ENCODE measurements at places on chromosomes 16 and 17.

- DNase-seq: no peak
Measured at GRCh38 chr17:17151962-17152361, 54.2 kb downstream of the PLD6 start.

DNA sequence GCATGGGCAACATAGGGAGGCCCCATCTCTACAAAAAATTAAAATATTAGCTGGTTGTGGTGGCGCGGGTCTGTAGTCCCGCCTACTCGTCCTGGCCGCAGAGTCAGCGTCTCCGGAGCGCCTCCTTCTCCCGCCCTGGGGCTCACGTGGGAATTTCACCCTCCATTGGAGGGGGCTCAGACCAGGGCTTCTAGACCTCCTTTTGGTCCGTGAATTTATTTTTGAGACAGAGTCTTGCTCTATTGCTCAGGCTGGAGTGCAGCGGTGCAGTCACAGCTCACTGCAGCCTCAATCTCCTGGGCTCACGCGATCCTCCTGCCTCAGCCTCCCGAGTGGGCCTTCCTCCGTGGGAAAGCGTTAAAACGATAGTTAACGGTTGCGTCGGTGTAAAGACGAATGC, 394 bp upstream of the NME4 start:
- peak; percentile 76 for DNase-seq

GRCh38 chr17:862582-862981, 80.4 kb downstream of the MRM3 start:
- no peak for DNase-seq

DNA sequence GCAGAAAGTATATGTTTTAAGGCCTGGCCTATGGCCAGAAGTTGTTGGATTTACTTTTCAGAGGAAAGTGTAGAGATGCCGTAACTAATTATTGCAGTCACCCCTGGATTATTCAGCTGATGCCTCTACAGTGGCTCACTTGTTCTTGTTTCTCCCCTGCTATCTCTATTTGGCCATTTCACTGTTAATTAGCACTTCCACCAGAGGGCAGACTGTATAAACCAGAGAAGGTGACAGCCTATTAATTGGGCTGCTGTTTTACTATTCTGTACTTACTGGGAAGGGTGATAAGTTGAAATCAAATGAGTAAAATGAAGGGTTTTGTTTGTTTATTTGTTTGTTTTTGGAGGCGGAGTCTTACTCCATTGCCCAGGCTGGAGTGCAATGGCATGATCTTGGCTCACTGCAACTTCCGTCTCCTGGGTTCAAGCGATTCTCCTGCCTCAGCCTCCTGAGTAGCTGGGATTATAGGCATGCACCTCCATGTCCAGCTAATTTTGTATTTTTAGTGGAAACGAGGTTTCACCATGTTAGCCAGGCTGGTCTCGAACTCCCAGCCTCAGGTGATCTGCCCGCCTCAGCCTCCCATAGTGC, 66.0 kb downstream of the CDK12 start:
- DNase-seq: peak; percentile 27

DNA sequence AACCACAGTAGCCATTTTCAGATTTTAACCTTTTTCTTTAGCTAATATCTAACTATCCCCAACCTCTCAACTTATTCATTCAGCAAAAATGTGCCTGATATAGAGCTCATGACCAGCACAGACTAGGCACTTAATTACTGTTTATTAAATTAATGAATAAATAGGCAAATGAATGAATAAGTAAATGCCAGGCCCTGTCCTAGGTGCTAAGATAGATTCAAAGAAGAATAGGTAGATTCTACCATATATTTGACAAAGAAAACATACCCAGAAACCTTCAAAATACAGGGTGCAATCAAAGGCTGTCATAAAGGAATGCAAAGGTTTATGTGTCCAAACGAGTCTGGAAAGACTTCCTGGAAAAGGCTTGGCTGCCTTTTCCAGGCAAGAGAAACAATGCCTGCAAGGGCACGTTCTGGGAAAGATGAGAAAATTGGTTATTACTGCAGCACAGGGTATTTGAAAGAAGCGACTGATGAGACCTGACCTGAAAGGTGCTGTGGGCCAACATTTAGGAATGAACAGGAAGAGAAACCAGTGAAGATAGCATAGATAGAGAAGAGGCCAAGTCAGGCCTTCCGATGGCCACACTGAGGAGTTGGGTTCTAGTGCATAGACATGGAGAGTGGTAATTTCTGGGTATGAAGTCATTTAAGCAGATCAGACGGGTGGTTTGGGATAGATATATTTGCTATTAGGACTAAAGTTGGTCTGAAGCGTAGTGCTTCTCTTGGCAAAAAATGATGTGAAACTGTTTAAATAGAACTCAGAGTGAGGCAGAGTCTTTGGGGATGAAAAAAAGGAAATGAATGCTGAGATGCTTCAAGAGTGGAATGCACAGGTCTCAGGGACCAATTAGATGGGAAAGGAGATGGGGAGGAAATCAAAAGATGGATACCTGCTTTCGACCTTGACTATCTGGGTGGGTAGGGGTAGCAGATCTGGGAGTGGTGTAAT, 11.4 kb upstream of the CCL2 start:
- no peak for DNase-seq

DNA sequence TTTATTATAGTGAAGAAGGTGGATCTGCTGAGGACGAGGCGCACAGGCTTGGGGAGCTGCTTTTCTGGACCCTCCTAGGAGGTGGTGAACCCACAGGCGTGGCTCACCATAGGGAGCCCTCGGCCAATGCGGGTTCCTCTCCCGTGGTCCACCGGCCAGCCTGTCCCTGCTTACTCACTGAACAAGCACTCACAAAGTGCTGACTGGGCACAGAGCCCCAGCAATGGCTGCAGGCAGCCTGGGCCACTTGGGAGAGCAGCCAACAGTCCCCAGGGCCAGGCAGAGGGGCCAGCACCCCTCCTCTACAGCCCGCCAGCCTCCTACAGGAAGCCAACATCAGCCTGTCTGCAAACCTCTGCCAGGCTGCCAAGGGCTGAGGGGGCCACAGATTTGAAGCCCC, 19.1 kb upstream of the NCBP3 start:
- no peak for DNase-seq

DNA sequence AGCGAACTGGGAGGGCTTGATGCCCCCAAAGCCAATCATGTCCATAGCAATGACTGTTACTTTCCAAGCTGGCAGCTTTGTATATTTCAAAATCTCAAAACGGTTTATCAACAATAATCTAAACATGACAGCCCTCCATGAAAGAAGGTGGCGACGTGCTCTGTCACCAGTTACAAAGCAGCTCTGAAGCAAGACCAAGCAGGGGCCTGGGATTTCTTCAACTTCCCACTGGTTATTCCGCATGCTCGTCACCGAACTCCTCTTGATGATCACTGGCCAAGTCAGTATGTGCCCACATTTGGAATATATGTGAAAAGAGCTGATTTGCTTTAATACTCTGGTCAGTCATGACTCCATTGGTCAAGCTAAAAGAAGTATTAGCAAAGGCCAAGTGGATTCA, 175.6 kb downstream of the VPS53 start:
- no peak for DNase-seq

DNA sequence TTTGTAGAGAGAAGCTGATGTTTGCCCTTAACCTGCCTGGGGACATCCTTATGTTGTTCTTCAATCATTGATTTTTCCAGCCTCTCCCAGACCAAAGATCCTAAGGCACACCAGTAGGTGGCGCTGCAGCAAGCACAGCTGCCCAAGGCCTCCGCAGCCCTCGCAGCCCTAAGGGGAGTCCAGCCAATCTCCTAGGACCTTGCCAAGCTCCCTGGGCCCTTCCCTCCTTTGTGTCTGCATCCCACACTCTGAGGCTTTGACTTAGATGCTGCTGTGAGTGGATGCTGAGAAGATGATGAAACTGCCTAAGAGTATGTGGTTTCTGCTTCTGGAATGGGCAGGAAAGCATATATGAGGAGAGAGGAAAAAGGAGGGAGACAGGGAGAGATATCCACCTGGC, 47.1 kb downstream of the SPACA3 start:
- peak; percentile 69 for DNase-seq

DNA sequence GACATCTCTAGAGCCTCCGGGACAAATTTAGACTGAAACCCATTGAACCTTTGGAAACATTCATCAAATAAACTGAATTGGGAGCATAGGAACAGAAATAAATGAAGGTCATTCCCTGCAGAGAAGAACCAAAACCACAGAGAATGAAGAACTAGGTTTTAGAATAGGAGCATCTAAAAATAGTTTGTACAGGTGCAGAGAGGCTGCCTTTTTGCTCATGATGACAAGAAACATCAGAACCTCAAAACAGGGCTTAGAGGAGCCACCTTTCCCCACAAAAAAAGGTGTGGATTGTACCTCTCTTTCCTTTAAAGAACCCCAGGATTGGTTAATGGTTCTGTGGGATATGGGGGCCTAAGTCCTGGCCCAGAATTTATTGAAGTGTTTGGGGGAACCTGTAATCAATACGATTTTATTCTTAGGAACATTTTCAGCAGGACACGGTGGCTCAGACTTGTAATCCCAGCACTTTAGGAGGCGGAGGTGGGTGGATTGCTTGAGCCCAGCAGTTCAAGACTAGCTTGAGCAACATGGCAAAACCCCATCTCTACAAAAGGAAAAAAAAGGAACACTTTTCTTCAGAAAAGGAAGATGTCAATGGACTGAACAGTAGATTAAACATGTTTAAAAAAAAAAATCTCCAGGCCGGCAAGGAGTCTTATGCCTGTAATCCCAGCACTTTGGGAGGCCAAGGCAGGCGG, 37.7 kb upstream of the SLC47A1 start:
- DNase-seq: no peak

GRCh38 chr17:77492446-77493237, 351.9 kb downstream of the SEC14L1 start:
- no peak for DNase-seq

- no peak for DNase-seq
Measured at GRCh38 chr17:82276938-82277337, 3.4 kb upstream of the CSNK1D start.

DNA sequence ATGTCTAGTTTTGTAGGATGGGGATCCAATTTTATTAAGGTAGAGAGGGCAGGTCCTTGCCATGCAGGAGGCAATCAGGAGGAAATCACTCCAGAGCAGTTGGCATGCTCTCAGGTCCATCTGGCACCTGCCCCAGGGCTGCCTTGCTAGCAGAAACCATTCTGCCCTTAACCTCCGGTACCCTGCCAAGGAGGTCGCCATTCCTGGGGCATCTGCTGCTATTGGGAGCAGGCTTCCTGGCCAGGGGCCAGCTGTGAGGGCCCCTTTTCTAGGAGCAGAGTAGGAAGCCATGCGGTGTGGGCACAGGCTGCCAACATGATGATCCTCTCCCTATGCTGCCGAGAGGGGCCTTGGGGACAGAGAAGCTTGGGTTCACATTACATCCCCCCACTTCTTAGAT, 47.6 kb upstream of the MGAT5B start:
- DNase-seq: no peak

- no peak for DNase-seq
Measured at GRCh38 chr16:10565167-10565566, 15.2 kb downstream of the EMP2 start.

- DNase-seq: no peak
Measured at GRCh38 chr17:76727745-76728456, 1.3 kb downstream of the METTL23 start.

GRCh38 chr17:77279448-77280303, 138.9 kb downstream of the SEC14L1 start:
- peak; percentile 86 for DNase-seq

GRCh38 chr16:13672196-13672595, 247.8 kb upstream of the ERCC4 start:
- DNase-seq: no peak

GRCh38 chr17:27153005-27153404, 140.9 kb upstream of the WSB1 start:
- peak; percentile 4 for DNase-seq

Measured in K562 (cell line).